ENCODE measurements at places on chromosomes 12 and 14.

- no peak for DNase-seq
Measured at GRCh38 chr14:77593501-77593961, 22.9 kb downstream of the SPTLC2 start.

GRCh38 chr14:34983148-34983760 is 462 bp downstream of the SRP54 start:
- no peak for DNase-seq

DNA sequence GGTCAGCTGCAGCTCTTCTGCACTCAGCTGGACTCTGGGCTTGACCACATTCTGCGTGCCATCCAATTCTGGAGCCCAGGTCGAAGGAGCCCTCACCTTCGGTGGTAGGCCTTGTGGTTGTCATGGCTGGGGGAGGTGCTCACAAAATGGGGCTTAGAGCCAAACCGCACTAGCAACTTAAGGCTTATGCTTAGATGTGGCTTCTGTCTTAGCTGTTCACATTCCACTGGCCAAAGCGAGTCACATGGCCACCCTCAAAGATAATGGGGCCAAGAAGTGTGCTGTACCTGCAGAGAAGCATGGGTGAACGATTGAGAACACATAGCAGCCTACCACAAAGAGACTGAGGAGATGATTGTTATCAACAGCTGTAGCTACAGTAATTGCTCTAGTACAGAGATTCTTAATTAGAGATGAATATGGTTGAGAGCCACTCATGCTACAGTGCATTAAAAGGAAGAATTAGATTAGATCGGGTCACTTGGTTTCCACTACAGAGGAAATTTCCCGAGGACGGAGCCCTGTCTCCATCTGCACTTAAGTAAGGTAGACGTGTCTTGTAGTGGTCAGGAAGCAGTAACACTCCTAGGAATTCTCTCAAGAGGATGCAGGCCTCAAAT is 334.6 kb upstream of the FKBP4 start:
- no peak for DNase-seq

DNA sequence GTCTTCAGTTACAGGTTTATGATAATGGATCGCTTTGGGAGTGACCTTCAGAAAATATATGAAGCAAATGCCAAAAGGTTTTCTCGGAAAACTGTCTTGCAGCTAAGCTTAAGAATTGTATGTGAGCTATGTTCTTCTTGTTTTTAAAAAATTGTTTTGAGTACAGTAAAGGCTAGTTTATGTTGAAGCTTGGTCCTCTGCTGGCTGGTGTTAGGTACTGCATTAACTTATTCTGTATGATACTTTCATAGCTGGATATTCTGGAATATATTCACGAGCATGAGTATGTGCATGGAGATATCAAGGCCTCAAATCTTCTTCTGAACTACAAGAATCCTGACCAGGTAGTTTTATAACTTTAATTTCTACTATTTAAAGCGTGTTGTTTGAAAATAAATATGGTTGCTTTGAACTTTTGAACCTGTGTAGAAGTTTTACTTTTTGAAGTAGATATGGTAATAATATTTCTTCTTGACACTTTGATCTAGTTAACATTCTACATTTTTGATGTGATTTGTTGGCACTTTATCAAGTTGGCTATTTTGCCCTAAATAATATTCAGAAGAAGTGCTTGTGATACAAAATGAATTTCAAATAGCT is 55.7 kb downstream of the VRK1 start:
- DNase-seq: peak; percentile 8

- peak; percentile 28 for DNase-seq
Measured at GRCh38 chr12:32302218-32303173, 96.9 kb upstream of the FGD4 start.

DNA sequence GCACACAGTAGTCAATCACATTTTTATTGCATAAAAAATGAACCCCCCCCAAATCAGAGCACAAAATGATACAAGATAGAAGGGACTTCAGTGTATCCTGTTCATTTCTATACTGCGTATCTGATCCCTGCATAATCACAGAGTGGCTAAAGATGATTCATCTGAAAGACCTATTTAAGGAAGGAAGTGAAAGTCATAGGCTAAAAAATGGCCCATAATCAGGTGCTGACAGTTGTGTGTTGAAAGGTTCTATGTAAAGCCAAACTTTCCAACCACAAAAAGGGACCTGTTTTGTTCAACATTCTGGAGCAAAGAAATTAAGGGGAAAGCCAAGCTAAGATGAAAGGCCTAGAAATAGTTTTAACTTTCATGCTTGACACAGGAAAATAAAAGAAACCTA is 147.8 kb upstream of the ATP2B1 start:
- no peak for DNase-seq

DNA sequence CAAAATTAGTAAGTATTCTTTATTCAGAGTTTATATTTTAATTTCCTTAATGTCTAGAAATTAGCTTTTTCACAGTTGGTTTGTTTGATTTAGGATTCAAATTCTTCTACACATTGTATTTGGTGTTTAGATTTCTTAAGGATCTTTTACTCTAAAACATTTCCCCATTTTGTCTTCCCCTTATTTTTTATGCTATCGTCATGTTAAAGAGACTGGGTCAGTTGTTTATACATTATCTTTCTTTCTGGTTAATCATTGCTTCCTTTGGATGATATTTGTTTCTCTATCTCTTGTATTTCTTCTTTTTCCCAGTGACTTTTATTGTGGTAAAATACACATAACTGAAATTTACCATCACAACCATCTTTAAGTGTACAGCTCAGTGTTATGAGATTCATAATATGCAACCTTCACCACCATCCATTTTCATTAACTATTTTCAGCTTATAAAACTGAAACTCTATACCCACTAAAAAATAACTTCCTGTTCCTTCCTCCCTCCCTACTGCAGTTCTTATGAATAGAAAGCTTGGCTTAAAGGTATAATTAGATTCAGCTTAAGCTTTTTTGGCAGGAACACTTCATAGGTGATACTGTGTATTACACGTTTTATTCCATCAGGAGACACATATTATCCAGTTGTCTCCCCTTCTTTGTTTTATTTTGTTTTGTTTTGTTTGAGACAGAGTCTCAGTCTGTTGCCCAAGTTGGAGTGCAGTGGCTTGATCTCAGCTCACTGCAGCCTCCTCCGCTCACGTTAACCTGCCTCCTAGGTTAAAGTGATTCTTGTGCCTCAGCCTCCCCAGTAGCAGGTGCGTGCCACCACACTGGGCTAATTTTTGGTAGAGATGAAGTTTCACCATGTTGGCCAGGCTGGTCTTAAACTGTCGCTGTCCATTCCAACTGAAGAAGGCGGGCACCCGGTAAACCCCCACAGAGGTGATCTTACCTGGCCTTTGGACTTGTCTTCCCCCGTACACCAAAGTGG is 45.0 kb downstream of the NOPCHAP1 start:
- no peak for DNase-seq

DNA sequence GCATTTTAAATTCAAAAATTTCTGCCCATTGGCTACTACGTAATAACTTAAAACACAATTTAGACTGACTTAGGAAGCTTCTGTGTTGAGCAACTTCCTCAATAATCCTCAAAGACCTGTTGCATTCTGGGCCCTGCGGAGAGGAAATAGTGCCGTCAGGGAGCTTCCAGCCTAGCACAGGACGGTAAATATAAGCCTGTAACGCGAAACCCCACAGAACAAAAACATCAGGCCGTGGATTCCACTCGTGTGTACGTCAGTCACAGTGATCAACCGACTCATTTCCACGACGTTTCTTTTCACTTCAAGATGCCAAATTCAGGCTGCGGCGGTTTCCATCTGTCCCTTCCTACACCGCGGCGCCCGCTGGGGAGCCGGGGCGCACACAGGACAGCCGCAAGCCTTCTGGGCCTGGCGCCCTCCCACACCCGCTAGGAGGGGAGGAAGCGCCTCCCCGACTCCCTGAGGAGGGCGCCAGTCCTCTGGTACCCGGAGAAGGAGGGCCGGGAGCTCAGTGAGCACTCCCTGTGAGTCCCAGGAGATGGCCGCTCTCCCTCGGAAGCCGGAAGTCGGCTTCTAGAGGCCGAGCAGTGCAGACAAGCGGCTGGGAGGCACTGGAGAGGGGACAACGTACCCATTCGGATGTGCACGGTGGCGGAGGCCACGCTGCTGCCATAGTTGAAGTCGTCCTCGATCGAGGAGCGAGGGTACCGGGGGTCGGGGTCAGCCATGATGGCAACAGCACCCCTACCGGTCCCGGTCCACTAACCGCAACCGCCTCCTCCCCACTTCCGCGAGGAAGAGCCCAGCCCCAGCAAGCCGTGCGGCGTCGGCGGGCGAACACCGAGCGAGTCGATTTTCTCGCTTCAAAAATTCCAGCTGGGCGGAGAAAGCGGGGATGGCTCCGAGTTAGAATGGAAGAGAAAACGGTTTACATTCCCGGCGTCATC is at the start of gene TMBIM4:
Gene TMBIM4, minus strand, starts transcription at position 776 of the 950 bp plus-strand sequence. Its CDS starts 45 bp downstream, at position 731.
- DNase-seq: peak; percentile 82

- no peak for DNase-seq
Measured at GRCh38 chr14:26377150-26377549, 220.7 kb downstream of the NOVA1 start.

GRCh38 chr12:45718306-45718705 is 11.2 kb upstream of the ARID2 start:
- no peak for DNase-seq

GRCh38 chr12:89345830-89346740 is 6.2 kb downstream of the DUSP6 start:
- peak; percentile 62 for DNase-seq

- no peak for DNase-seq
Measured at GRCh38 chr12:93786656-93787397, 109.7 kb downstream of the CRADD start.

DNA sequence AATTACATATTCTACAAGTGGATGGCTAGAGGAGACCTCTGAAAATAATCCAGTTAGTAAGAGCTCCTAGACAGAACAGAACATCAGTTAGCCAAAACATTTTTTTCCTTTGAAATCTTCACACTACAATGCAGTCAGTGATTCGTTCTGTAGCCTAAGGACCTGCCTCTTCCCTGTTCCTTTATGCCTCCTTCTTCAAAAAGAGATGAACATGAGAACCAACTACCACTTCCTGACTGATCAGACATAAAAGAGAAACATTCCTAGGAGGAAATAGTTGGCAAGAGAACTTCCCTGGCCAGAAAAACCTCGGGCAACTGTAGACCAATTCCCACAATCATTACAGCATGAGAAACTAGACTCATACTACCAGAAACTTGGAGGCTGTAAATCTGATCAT is 29.4 kb downstream of the ITPR2 start:
- DNase-seq: no peak

GRCh38 chr12:117321572-117321971 is 39.9 kb downstream of the NOS1 start:
- DNase-seq: no peak

DNA sequence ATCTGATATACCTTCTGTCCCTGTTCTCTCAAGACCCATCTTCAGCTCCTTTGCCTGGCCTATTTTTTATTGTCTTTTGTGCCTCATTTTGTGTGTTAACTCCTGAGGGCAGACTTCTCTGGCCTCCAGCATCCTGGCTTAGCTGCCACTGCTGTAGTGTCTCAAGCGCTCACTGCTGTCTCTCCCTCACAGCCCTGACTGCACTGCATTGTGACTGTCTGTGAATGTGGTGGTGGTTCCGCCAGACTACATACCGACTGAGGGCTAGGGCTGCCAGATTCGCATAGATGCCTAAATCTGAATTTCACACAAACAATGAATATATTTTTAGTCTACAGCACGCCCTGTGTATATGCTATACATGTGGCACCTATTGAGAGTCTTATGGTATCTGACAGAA is 1088.9 kb upstream of the TMEM132C start:
- no peak for DNase-seq

DNA sequence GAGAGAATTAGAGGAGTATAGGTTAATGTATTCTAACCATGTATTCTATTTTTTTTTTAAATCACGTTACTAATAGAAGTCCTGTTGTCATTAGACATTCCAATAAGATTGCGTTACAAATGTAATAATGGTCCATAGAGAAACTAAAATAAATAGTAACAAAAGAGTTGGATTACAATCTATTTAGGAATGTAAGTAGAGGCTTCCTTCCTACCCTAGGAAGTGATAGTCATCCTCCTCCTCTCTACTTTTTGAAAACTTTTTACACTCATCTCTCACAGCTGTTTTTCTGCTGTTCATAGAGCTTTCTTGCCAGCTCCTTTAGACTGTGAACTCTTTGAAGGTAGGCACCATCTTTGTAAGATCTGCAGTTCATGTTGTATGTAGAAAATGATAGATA is 23.6 kb downstream of the TRHDE start:
- no peak for DNase-seq

- no peak for DNase-seq
Measured at GRCh38 chr12:98402091-98402490, 113.3 kb upstream of the TMPO start.

DNA sequence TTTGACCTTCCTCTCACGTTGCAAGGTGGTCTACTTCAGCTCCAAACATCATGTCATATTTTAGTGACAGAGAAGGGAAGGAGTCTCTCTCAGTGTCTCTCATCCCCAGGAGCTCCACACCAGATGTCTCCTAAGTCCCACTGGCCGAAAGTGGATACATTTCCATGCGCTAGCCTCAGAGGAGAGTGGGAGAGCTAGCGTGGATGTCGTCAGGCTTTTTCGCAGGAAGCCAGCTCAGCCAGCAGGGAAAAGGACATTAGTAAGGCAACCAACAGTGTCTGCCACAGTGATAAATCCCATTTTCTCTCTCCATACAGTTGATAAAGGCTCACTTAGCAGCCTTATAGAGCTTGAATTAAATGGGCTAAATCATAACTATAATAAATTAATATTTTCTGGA is 155.7 kb downstream of the PELI2 start:
- no peak for DNase-seq

- DNase-seq: no peak
Measured at GRCh38 chr14:104669697-104670096, 19.7 kb upstream of the INF2 start.

- no peak for DNase-seq
Measured at GRCh38 chr12:92035477-92035876, 110.2 kb downstream of the BTG1 start.

DNA sequence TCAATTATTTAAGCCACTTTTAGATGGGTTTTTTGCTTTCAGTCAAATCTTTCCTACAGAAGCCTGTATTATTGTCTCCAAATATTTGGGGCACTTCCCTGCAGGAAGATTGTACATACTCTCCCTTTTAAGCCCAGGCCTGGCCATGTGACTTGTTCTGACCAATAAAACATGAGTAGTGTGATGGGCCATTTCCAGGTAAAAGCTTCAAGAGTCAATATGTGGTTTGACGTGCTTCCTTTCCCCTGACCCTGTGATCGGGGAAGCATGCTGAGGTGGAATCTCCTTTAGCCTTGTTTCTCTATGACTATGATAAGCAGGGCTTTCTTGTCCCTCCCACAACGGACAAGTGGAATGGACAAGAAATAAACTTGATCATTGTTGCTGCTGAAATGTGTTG is 14.2 kb upstream of the NIN start:
- no peak for DNase-seq
